ENCODE measurements at places on chromosomes 5 and 9. TPM values are rescaled to one million over a fixed set of nuclear protein-coding genes. Genes with fewer than 3 reads are reported as not detected.

- no peak for DNase-seq
Measured at GRCh38 chr9:107492381-107492970, 2.9 kb upstream of the KLF4 start.

DNA sequence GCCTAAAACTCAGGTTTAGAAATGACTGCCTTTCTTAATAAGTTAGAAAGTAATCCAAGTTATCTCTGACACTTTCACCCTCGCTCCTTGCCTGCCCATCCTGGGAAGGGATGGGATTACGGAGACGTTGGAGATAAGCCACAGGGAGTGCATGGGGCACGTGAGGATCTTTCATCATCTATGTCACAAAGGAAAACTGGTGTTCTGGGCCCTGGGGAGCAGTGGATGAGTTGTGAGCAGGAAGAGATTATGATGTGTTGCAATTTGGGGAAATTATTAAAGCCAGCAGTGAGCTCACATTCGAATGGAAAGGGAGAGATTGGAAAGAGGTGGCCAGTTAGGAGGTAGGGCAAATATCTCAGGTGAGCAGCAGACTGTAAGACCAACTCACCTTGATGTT lies 12.8 kb downstream of the AFAP1L1 start:
- no peak for DNase-seq

DNA sequence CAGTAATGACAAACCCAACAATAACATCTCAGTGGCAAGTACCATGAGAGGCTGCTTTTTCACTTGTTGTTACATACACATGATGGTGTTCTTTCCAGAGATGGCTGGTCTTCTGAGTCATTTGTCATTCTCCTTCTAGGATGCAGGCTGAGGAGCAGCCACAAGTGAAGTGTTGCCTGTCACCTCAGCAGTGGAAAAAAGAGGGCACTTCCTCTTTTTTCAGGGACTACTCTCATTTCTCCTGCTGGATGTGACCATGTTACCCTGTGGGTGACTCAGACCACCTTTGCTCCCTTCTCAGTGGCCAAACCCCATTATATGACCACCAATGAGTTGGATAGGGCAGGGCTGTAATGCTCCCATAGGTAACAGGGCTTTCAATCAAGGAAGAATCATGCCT lies 587.0 kb upstream of the ADAMTS16 start:
- no peak for DNase-seq

DNA sequence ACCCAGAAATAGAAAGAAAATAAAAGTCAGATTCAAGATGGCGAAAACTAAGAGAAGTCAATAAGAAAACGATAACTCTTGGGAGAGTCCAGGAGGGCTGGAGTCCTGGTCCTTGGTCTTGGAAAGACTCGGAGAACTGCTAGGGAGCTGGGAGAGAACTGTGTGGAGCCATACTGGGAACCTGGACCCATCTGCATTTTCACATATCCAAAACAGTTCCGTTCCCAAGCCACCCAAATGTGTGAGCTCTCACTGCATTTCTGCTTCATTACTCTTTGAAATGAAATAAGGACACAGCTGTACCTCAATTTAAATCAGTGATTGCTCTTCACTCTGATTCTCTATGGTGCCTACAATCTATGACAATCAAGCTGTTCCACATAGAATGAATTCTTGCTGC lies 68.1 kb upstream of the CER1 start:
- no peak for DNase-seq

DNA sequence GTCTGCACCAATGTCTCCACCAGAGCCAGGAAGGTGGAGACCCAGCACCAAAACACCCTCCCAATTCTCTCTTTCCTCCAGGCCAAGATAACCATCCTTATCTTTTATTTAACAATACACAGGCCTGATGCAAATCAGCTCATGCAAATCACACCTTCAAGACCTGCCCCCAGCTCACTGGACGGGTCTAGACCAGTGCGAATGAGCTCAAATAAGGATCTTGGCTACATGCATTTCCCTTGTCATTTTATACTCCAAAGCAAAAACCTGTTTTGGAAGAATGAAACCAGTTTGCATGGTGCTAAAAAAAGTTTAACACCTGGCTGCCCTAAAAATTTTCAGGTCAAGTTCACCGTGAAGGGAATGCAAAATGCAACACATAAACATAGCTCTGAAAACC lies 31.9 kb upstream of the DAPK1 start:
- no peak for DNase-seq

Gene LRRC19
- not detected for total RNA-seq

DNA sequence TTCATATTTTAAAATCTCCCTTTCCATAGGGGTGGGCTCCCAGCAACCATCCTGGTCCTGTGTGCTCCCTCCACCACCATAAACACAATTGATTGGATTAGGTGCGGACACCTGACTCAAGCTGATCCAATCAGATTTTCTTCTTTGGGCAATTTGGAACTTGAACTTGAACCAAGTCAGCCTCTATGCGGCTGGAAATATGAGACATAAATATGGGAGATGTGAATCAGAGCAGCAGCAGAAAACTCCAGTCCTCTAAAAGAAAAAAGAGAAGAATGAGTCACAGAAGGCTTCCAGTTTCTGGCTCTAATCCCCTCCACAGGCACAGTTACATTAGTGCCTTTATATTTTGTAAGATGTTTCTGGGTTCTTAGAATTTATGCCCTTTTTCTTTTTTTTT lies 306.6 kb downstream of the MLLT3 start:
- DNase-seq, result no peak

Gene DND1
- total RNA-seq, result 3.3 TPM

Gene CCNO
- total RNA-seq, result 0.10 TPM

DNA sequence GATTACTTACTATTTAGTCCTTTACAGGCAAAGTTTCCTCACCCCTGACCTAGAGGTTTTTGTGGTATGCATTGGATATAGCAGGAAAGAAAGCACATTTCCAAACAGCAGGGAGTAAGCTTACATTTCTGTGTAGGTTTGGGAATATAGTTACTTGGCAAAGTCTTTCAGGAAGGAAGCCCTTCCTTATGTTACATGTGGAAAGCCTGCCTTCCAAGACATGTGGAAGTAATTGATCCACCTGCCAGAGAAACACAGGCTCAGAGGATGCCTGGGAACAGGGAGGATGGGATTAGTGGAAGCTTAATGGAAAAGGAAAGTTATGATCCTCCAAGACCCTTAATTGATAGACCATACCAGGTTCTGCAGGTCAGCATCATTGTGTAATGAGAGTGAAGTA lies 87.3 kb upstream of the PPP1R2B start:
- DNase-seq, result no peak

- no peak for DNase-seq
Measured at GRCh38 chr5:1021136-1021968, 12.8 kb downstream of the NKD2 start.

- no peak for DNase-seq
Measured at GRCh38 chr9:137490532-137491186, 31.5 kb upstream of the NSMF start.

- DNase-seq, result no peak
Measured at GRCh38 chr5:45695804-45696156, 400 bp downstream of the HCN1 start.

GRCh38 chr9:21931428-21931827 lies 62.8 kb downstream of the CDKN2A start:
- no peak for DNase-seq

DNA sequence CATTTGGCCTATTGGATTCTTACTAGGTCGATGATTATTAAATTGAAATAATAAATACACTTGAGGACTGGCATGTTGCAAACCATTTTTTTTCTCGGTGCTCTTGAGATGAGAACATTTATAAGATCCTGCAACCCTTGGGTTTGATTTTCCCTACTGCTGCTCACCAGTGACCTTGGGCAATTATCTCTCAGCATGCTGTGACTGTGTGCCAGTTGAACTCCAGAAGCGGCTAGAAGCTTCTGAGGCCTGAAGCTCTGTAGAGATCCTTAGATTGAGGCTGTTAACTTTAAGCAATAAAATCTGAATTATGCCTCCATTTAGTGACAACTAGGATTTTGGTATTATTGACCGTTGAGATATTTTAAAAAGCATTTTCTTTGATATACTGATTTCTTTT lies 489.8 kb downstream of the MAT2B start:
- no peak for DNase-seq

Data from activated T-helper 1 cell treated with anti-CD3 and anti-CD28 coated beads, Interleukin-12 subunit alpha, Interleukin-12 subunit beta, Interleukin-2, Interleukin-4 antibody, amounts not matched to agents 30 ng/mL and 10 ng/mL and 1 ng/mL, durations not matched to agents 14 hours and 24 hours and 36 hours (primary cell).